ENCODE measurements at places on chromosomes 7 and 10.

DNA sequence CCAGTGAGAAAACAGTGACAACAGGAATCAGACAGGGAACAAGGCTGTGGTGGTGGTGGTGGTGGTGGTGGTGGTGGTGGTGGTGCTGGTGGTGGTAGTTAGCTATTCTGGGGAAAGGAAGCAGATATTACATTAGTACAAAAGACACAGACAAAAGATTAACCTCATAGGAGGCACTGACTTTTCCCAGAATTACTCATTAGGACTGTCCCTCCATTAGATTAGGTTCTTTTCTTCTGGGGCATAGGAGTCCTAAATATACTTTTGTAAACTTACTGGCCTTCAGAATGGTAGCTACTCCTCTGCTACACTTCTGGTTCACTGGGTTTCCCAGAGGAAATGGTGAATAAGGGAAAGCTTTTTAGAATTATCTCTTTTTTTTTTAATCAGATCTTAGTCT lies 156.6 kb upstream of the SEMA3D start:
- no peak for DNase-seq

DNA sequence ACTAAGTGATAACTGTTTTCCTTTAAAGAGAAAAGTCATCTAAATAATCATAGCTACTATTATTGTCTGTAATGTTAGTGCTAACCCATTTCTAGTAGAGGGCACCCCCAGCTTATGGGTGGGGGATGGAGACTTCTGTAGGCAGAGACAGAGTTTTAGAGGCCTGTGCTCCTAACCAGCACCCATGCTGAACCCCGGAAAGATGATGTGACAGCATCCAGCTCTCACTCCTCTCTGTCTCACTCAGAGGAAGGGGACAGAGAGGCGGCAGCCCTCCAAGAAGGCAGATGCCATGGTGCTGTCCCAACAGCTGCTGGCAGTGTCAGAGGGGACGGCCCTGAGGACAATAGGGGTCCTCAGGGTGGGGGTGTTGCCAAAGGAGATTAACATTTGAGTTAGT lies 74.4 kb upstream of the PRLHR start:
- DNase-seq, result no peak

DNA sequence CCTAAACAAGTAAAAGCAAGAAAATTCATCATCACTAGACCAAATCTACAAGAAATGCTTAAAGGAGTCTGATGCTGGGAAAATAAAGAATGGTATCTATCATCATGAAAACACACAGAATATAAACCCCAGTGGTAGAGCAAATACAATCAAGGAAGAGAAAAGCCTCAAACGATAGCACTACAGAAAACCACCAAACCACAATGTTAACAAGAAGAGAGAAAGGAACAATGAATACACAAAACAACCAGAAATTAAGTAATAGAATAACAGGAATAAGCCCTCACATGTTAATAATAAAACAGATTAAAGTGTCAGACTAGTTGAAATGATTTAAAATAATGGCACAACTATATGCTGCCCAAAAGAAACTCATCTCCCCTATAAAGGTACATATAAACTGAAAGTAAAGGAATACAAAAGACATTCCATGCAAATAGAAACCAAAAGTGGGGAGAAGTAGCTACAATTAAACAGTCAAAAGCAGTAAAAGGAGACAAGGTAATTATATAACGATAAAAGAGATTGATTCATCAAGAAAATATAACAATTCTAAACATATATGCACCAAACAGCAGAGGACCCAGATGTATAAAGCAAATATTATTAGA lies 77.3 kb downstream of the JMJD1C start:
- DNase-seq, result no peak

GRCh38 chr7:2688409-2689342 lies 674 bp downstream of the AMZ1 start:
- DNase-seq, result peak; percentile 36

DNA sequence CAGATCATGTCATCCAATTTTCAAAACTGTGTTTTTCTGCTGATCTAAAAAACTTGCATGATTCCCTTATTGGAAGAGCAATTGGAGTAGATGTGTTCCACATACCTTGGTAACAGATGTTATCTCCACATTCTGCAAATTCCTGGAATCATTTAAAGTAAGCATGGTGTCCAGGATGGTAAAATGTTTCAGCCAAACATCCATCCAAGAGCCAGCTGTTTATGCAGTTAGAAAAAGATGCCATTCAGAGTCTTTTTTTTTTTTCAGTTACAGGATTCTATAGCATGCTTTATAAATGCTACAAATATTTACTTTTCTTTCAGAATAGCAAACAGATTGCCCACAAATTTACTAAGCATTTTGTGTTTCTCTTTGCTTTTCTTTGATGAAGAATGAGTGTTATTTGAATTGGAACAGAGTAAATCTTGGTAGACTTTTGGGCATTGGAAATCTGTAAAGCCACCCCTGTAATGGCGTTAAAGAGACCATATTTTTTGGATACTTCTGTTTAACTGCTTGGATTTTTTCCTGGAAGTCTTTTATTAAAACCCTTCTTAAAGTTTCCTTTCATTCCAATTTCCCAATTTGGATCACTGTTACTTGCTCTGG lies 149.8 kb downstream of the GNAT3 start:
- DNase-seq, result peak; percentile 53

- DNase-seq, result no peak
Observed at GRCh38 chr7:129334473-129334872, 99.8 kb upstream of the STRIP2 start.

DNA sequence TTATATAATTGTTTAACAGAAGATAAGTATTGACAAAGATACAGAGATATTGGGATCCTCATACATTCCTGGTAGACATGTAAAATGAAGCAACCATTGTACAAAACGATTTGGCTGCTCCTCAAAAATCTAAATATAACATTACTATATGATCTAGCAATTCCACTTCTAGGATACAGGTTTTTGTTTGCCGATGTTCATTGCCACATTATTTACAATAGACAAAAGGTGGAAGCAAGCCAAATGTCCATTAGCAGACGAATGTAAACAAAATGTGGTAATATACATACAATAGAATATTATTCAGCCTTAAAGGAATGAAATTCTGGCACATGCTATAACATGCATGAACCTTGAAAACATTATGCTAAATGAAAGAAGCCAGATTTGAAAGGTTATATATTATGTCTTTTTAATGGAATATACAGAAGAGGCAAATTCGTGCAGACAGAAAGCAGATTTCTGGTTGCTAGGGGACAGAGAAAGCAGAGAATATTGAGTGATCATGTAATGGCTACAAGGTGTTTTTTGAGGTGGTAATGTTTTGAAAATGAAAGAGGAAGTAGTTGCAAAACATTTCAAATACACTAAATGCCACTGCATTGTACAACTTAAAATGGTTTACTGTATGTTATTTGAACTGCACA lies 44.9 kb downstream of the POLR1F start:
- no peak for DNase-seq

- DNase-seq, result no peak
Observed at GRCh38 chr10:11337516-11337915, 273.9 kb downstream of the USP6NL start.

DNA sequence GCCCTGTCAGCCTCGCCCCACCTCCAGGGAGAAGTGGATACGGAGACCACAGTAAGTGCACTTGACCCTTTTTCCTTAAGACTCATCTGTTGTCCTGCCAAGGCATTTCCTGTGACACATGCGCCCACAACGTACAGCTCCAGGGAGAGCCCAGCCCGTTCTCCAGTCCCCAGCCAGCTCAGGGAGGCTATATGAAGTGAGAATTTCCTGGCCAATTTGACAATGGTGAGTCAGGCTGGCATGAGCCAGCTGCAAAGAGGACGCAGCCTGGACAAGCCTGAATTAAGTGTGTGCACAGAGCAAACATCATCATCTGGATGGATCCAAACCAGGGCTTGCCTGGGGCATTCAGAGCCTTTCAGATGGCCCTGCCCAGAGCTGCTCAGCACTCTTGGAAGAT lies 244.8 kb downstream of the KCNMA1 start:
- peak; percentile 100 for DNase-seq

DNA sequence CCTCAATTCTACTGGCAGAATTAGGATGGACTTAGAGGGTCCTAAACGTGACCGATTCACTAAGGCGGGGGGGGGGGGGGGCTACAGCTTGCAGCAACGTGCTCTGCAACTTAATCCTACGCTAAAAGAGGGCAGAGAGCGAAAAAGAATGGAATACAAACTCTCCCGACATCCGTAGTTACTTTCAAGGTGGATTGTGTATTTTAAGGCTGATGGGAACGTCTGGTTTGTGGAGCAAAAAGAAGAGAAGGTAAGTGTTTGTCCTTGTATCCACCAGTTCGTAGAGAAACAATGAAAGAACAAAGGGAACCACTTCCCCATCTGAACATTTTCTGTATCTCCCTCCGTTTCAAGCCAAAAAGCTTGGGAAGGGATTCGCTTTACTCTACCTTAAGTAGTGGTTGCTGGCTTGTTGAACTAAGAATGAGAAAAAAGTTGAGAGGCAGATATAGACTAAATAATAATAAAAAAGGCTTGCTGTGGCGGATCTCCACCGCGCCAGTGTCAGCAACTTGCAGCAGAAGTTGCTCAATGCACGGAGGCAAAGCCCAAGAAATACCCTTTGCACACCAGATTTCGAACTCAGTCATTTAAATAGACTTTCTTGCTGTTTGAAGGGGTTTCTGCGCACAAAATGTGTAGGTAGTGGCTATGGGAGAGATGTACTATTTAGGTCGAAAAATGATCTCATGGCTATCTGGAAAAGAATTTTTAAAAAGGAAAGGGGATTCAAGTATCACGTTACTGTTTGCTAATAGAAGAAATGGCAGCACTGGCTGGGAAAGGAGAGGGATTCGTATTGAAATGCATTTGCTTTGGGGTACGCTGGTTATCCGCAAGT lies 736 bp downstream of the SKIDA1 start:
- DNase-seq, result peak; percentile 45

DNA sequence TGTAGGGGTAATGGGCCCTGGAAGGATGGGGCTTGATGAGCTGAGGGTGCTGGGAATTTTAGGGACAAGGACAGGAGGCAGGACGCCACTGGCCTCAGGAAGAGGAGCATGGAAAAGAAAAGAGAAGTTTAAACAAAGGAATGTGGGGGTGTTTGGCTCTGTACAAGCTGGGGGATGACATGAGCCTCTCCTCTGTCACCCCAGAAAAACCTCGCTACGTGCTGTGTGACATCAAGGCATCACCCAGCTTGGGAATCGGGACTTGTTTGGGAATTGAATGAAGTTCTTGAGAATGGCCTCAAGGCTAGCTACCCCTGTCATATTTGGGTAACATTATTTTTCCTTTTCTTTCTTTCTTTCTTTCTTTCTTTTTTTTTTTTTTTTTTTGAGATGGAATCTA lies 47.7 kb upstream of the HSPB1 start:
- no peak for DNase-seq

DNA sequence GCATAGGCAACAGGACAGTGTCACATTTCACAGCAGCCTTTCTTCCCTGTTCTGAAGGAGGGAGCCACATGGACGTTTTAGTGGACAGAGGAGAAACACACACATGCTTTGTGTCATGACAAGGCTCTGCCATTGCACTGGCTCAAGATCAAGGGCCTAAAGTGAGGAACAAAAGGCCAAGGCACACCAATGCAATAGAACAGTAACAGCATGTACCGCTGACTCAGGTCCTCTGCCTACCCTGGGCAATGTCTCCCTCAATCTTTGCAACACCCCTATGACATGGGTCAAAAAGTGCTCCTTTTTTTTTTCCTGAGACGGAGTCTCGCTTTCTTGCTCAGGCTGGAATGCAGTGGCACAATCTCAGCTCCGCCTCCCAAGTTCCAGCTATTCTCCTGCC lies 57.8 kb upstream of the SDK1 start:
- DNase-seq, result no peak

- peak; percentile 70 for DNase-seq
Observed at GRCh38 chr10:52215745-52216361, 98.2 kb upstream of the DKK1 start.

- DNase-seq, result no peak
Observed at GRCh38 chr10:110220398-110220797, 13.0 kb downstream of the MXI1 start.

DNA sequence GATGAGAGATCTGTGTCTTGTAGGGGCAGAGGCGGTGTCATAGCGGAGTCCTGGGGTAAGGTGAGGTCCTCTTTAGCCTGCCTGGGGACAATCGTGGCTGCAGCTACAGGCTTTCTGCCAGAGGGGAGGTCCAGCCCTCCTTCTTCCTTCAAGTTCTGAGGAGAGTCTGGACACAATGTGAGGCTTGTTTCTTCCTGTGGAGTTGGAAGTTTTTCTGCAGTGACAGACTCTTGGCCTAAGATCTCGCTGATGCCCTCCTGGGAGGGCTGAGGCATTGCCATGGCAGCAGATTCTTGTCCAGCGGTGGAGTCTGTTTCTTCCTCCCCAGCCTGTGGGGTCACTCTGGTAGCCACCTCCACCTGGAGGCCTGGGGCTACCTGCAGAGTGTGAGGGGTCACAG lies 4.4 kb downstream of the NACAD start:
- no peak for DNase-seq

All from EL (cell line).